ENCODE measurements at places on chromosomes 4 and X. TPM values are rescaled to one million over a fixed set of nuclear protein-coding genes. Genes with fewer than 3 reads are reported as not detected.

- H3K27ac ChIP-seq, result no peak overlapping the region
- no peaks in the 10 kb centered on the region for H3K4me1 ChIP-seq
- DNase-seq, result no peak
Observed at GRCh38 chr4:88993246-88993645, 63.7 kb downstream of the FAM13A start.

- H3K4me3 ChIP-seq, result no peak overlapping the region
- no peak for DNase-seq
- H3K27ac ChIP-seq, result no peak overlapping the region
Observed at GRCh38 chr4:76515975-76516843, 81.2 kb downstream of the SHROOM3 start.

GRCh38 chr4:112514647-112515197 is 1.3 kb downstream of the NEUROG2 start:
- DNase-seq, result no peak
- H3K27me3 ChIP-seq, result no peaks in the 10 kb centered on the region
- H3K27ac ChIP-seq, result no peak overlapping the region

DNA sequence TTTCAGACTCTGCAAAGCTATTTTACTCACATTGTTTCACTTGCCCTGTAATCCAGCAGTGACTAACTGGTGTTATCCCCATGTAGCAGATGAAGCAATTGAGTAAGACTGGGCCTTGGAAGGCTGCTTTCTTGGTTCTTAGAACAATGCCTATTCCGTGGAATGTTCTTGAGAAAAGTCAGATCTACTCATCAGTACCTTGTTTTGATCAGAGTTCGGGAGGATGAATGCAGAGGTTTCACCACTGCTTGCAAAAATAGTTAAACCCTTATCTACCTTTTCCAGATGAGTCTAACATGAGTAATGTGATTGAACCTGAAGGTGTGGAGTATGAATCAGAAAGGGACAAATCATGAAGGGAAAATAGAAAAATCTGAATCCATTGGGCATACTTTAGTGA is 1.8 kb downstream of the MAOB start:
- DNase-seq, result no peak
- peaks cover 78% of the 10 kb centered on the region for H3K27me3 ChIP-seq
- H3K27ac ChIP-seq, result no peak overlapping the region
- peak overlapping the region; percentile 53 for H3K4me3 ChIP-seq

Gene RTL9
- 0.15 TPM for total RNA-seq

Gene ZNF827
- total RNA-seq, result 19.0 TPM
